Activated naive CD8-positive, alpha-beta T cell treated with anti-CD3 and anti-CD28 coated beads, Interleukin-2, amount 50 U/mL, for 24 hours (primary cell): ENCODE measurements at places on chromosomes 2 and 18.

DNA sequence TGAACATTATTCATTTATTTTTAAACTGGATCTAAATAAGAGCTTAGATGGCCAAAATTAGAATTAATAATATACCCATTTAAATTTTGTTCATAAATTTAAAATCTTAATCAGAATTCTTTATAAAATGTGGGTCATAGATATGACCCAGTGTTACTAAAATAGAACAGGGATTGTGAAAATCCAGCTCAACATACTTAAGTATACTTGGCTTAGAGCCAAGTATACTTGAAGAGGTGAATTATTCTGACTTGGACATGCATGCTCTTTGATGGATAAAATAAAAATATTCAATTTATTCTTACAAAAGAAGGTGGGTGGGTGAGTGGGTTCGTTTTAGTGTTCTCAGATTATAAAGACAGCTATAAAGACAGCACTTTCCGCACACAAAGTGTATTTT is 70.7 kb downstream of the SPOPL start:
- DNase-seq = no peak

GRCh38 chr2:149438330-149438960 is 108.1 kb downstream of the LYPD6 start:
- DNase-seq = no peak

DNA sequence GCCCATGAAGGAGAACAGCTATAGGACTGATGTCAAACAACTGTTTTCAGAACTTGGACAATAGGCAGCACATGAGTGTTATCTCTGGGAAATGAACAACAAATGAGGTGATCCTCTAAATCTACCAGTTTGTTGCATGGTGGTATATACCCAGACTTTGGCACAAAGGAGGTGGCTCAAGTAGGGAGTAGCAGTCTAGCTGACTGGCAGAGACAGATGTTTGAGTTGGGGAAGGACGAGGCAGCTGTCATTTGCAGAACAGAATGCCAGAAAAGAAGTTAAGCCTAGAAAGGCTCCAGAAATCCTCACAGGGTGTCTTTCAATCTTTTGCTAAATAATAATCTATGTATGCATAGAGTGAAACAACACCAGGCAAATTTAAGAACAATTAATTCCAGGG is 47.4 kb downstream of the RPE start:
- DNase-seq = no peak

- no peak for DNase-seq
These were observed 37.3 kb downstream of the RNU4ATAC start for GRCh38 chr2:121567957-121568409.

GRCh38 chr2:239202343-239202742 is 198.5 kb downstream of the HDAC4 start:
- no peak for DNase-seq

DNA sequence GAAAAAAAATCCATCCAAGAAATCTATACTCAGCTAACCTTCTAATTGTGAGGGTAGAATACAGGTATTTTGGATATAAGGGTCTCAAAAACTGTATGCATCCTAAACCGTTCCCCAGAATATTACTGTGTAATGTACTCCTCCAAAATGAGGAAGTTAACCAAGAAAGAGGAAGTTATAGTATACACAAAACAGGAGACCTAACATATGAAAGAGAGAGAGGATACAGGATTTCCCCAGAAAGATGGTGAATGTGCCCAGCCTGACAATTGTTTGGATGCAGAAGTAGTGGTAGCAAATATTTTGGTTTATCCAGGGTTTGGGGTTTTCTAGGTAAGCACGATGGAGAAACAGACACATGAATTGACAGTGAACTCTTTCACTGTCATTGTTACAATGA is 50.6 kb downstream of the GALNT3 start:
- DNase-seq = no peak

DNA sequence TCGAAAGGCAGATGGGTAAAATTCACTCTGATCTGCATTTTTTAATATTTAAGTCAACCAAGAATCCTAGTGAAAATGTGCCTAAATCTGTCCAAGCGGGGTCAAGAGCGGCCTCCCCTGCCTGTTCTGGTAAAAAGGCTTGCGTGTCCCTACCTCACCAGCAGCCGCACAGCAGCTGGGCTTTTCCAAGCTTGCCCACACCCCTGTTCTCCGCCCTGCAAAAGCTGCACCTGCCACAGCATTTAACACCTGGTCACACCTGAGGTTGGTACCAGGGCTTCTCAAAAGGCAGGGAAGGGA is 25.8 kb upstream of the TMEM182 start:
- DNase-seq = no peak

- DNase-seq = no peak
These were observed 684 bp upstream of the ZCCHC2 start for GRCh38 chr18:62522178-62522503.

DNA sequence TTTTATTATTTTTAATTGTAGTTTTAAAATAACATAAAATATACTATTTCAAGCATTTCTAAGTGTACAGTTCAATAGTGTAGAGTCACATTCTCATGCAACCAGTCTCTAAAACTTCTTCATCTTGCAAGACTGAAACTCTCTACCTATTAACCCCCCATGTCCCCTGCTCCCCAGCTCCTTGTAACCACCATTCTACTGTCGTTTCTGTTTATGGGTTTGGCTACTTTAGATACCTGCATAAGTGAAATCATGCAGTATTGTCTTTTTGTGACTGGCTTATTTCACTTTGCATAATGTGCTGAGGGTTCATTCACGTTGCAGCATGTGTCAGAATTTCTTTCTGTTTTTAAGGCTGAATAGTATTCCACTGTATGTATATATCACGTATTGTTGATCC is 139.4 kb downstream of the SMAD7 start:
- DNase-seq = no peak

DNA sequence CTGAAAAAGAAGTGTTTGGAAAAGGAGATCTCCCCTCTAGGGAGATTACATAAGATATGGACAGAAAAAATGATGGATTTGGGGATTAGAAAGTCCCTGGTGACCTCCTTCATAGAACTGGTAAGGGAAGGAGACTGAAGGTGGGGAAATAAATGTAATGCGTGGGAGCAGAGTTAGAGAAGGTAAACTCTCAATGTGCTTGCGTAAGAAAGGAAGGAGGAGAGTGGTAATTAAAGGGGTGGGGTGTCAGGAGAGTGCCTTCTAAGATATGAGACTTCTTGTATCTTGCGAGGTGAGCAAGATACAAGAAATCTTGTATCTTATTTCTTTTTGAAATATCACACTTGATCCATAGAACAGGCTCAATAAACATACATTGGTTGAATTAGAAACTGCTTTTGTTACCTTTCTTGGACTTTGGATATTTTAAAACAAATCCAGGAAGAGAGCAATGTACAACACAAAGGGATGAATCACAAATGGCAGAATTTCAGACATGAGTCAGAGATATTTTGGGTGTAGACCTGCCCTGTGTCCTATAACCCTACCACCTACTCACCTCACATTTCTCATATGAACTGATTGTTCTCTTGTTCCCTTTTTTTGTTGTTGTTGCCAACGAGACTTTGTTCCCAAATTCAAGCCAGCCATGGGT is 342.4 kb downstream of the INSIG2 start:
- DNase-seq = no peak

DNA sequence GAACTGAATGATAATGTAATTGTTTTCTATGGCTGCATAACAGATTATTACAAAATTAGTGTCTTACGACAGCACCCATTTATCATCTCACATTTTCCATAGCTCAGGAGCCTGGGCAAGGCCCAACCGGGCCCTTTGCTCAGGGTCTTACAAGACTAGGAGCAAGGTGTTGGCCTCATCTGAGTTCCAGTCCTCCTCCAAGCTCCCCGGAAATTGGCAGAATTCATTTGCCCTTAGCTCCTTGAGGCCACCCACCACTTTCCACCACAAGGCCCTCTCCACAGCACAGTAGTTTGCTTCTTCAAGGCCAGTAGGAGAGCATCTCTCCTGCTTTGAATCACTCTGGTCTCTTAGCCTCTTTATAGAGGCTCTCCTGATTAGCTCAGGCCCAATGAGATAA is 89.2 kb upstream of the SALL3 start:
- DNase-seq = no peak

GRCh38 chr2:129901754-129902415 is 77.6 kb upstream of the RAB6C start:
- DNase-seq = no peak

- DNase-seq = no peak
These were observed 47.0 kb downstream of the REV1 start for GRCh38 chr2:99442837-99443236.

DNA sequence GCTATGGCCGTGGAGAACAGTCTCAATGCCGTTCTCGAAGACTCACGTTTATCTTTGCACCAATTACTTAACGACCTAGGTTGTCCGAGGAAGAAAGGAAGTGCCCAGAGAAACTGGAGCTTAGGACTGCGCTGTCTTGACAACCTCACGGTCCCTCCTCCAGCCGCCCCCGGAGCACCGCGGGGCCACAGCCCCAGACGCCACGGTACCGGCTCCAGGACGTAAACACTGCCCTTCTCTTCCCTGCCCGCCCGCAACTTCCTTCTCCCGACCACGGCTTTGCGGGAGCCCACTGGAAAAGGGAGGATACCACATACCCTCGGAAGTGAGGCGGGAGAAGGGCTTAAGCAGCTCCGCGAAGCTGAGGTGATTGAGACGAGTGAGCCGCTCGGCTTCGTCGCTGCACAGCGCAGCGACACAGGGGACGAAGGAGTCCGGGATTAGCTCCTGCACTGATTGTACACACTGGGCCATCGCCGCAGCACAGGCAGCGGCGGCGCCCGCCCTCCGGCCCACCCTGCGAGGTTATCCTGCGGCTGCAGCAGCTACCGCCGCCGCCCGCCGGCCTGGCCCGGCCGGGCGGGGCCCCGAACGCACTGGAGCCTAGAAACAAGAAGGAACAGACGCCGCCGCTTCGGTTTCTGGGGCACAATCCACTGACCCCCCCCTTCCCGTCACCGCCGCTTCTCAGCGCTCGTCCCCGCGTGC is 483 bp downstream of the TRAPPC8 start:
- DNase-seq = peak; percentile 51

DNA sequence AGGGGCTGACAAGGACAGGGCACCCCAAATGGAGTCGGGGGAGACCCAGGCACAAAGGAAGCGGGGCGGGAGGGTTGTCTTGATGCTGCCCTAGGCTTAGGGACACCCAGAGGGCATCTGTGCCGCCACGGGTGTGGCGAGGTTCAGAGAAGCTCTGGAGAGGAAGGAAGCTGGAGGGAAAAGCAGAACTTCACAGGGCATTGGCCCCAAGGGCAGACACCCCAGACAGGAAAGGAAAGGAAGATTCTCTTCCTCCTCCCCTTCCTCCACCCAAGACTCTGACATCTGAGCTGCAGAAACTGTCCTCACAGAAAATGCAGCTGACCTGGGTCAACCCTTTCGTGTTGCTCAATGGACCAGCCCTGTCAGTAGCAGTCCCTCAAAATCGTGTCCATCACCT is 25.6 kb downstream of the DNMT3A start:
- no peak for DNase-seq

DNA sequence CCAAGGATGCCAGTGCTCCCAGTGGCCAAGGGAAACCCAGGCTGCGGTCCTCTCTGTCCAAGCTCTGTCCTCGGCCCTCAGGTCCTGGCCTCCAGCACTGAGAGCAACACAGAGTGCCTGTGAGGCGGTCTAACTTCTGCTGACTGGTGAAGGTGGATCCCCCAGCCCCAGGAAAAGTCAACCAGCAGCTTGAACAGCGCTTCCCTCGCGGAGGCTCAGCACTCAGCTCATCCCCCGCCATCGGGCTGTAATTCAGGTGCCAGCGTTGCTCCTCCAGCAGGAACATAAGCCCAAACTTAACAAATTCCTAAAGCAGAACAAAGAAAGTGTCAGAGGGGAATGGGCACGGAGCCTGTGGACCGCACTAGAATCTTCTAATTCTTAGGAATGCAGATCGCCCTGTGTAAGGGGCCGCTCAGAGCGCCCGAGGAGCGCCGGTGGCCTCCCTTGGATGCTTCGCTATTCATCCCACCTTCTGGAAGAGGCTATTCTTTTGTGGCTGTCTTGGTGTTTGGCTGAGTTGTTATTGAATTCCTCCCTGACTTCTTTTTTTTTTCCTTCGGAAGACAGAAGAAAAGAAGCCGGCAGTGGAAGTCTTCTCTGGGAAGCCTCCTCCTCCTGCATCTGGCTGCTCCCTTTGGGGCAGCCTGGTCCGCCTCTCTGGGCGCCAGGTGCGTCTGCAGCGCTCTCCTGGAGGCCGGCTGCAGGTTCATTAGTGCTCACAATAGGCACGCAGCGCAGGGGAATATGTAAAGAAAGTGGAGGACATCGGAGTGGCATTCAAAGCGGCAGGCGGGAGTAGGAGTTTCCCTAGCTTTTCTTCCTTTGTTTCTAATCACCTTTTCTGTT is 905.6 kb downstream of the TSN start:
- no peak for DNase-seq

DNA sequence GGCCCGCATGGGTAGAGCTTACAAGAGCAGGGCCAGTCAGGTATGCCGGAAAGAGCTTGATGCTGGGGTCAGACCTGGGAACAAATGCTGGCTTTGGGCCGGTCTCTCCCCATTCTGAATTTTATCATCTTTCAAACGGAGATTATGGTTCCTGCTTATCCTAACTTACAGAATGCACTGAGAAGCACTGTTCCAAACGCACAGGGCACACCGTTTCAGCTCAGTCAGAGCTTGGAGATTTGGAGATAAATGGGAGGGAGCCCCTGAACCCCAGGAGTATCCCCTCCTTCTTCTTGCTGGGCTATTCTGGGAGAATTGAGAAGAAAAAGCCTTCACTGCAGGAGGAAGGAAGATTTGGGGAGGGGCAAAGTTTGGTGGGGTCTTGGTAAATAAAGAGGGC is 169.4 kb downstream of the DDX1 start:
- DNase-seq = no peak

DNA sequence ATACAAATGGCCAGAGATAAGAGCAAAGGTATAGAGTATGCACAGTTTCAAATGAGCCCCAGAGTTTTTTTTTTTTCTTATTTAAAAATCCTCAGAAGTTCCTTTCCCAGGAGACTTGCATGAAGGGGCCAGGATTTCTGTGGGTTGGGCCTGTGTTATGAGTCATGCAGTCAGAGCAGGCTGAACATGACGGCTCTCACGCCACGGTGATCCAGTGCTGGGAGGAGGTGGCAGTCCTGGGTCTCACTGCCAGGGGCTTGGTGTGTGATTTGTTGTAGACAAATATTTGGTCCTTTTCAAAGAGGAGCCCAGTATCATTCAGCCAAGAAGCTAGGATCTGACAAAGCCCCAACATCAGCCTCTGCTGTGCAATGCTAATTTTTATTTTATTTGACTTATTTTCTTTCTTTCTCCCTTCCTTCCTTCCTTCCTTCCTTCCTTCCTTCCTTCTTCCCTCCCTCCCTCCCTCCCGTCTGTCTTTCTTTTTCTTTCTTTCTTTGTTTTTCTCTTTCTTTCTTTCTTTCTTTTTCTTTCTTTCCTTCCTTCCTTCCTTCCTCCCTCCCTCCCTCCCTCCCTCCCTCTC is 10.4 kb upstream of the KCNE4 start:
- no peak for DNase-seq

- no peak for DNase-seq
These were observed 16.9 kb upstream of the HNRNPLL start for GRCh38 chr2:38619458-38620164.

DNA sequence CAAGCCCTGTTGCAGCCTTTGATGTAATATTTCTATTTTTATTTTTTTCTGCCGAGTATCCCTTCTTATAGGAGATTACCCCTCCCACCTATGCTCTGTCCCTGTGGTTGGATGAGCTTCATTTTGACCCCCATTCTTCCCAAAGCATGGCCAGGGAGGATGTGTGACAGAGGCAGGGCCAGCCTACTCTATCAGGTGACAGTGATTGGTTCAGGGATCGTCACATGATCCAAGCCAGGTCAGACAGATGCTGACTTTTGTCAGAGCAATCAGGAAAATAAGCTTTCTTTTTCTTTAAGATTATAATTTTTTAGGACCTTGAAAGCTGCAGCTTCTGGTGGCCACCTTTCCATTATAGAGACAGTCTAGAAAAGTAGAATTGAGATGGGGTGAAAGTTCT is 314.3 kb downstream of the NUP35 start:
- no peak for DNase-seq

- DNase-seq = no peak
These were observed 29.8 kb upstream of the MYO3B start for GRCh38 chr2:170148161-170148560.
